ENCODE measurements at places on chromosomes 2 and 18. TPM values are rescaled to one million over a fixed set of nuclear protein-coding genes. Genes with fewer than 3 reads are reported as not detected.

DNA sequence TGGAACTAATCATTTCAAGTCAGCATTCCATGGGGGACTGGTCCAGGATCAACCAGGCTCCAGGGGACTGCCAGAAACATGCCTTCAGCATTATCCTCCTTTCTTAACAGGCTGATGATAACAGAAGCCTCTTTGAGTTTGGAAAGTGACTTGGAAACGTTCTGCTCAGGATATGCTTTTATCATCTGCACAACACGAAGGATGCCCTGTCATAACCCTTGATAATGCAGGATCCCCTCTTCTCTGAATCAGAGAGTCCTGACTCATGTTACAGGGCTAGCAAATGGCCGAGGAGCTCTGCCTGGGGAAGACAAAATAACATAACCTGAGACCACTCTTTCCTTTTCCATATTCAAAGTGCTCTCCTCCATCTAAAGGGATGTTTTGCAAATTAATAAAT is 6.7 kb downstream of the SCYGR3 start:
- no peak for ATAC-seq

DNA sequence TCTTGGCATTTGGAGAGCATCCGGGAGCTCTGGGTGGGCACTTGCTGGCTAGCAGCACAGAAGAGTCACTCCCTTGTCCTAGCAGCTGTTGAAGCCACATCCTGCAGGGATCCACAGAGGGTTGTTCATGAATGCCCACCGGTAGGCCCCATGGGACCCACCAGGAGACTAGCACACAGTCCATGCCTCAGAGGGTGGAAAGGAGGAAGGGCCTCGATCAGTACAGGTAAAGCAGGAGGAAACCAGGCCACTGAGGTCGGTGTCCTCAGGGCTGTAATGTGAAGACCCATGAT is 205.8 kb downstream of the SEPTIN10 start:
- no peak for ATAC-seq

DNA sequence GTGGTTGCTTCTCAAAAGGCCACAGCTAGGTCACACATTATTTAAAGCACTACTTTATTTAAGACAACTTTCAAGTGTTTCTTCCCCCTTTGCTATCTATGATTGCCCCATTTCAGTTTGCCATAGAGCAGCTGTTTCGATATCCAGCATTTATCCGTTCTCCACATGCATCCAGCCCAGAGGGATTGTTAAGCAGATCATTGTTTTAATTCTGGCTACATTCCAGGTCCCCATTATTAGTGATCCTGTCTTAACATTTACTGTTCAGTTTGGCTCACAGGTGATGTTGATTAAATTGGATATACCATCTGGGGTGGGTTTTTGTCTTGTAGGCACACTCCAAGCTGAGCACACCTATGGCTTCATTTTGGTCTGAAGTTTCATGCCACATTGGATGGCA is 638.7 kb downstream of the ZEB2 start:
- ATAC-seq: no peak

DNA sequence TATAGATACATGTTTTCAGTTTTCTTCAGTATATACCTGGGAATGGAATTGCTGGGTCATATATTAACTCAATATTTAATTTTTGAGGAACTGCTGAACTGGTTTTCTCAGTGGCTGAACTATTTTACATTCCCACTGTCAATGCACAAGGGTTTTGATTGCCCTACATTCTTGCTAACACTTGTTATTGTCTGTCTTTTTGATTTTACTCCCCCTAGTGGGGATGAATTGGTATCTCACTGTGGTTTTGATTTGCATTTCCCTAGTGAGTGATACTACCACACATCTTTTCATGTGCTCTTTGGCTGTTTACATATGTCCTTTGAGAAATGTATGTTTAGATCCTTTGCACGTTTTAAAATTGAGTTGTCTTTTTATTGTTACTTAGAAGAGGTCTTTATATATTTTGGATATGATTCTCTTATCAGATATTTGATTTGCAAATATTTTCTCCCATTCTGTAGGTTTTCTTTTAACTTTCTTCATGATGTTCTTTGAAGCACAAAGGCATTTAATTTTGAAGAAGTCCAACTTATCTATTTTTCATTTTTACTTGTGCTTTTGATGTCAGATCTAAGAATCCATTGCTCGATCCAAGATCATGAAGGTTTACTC is 36.2 kb downstream of the ASB1 start:
- no peak for ATAC-seq

DNA sequence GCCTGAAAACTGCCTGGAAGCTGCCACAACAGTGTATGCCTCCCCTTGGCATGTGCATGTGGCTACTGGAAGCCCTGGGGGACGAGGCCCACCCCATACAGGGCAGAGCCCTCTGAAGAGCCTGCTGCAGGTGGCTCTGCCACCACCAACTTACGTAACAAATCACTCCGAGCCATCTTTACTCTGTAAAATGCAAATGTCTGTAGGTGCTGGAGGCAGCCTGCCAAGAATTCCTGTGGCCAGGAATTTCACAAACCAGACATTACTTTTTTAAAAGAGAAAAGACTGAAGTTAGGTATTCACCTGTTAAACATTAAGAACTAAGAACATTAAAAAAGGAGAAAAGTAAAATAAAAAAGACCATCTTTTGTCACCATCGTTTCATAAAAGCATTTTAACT is 106.3 kb downstream of the GPR39 start:
- ATAC-seq: no peak

DNA sequence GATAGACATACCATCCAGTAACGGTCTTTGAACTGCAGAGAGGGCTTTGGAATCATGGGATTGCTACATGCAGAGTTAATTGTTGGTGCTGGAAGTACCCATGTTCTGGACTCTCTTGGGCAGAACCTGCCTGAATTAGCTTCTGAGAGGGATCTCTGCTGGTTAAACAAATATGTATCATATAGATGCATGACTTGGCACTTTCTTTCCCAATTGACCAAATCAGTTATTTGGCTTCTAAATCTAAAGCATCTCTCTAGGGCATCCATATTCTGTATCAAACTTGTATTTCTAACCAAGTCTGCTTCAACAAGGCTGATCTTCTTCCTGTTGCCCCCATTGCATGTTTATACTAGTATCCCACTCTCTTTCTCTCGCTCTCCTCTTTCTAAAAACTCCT is 336.7 kb upstream of the CELF4 start:
- no peak for ATAC-seq

DNA sequence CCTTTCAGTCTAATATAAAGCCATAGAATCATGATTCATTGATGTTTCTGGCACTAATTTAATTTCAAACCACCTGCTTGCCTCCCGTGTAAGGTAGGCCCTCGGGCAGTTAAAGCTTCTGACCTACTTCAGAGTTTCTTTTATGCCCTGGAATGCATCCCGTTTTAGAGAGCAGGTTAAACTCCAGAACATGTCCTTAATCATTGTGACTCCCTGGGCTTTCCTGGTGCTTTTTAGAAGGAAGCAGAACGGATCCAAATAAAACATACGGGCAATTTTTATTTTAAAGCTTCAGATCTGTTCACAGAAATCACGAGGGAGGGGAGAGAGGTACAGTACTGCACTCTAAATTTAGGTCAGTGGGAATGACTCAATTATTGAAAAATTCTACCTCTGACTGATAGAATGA is 134.8 kb downstream of the GCA start:
- no peak for ATAC-seq

DNA sequence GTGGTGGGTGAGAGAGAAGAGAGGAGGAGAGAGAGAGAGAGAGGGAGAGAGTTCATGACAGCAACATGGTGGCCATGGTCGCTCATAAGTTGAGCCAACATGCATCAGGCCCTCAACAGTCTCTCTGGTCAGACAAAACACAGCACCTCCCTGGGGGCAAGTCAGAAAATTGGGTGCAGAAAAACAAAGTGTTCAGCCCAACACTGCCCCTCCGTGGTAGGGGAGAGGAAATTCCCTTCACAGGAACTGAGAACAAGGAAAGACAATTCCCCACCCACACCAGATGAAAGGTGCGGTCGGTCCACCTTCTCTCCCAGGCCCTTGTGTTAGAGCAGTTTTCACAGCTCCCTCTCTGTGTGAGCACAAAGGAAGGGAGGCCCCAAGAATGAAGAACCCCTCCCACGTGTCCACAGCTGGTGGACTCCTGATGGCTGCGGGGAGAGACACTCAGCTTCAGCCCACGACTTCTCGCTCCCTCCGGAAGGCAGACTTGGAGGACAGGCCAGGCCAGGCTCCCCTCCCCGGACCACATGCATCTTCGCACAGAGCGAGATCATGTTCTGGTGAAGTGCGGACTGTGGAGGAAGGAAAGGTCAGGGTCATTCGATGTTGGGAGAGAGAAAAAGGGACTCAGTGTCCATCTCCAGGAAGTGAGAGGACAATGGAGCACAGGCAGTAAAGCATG is 181.7 kb downstream of the ANAPC1 start:
- no peak for ATAC-seq

- ATAC-seq: no peak
Observed at GRCh38 chr2:237171396-237171795, 85.7 kb downstream of the COPS8 start.

- ATAC-seq: no peak
Observed at GRCh38 chr18:69817335-69817940, 130.2 kb downstream of the CD226 start.

- ATAC-seq: no peak
Observed at GRCh38 chr2:147546109-147546508, 298.7 kb upstream of the ACVR2A start.

DNA sequence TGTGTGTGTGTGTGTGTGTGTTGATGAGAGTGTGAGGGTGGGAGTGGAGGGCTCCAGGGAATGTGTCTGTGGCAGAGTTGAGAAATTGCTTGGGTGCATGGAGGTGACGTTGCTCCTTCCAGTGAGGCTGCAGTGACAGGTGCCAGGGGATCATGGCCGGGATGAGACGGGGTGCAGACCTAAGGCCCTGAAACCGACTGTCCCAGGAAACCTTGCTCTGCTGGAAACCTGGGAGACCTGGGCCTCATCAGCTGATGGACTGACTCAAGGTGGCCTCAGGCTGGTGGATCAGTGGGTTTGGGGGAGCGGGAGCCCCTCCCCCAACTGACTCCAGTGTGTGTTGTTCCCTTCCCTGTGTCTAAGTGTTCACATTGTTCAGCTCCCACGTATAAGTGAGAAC is 56.6 kb downstream of the INHBB start:
- no peak for ATAC-seq

DNA sequence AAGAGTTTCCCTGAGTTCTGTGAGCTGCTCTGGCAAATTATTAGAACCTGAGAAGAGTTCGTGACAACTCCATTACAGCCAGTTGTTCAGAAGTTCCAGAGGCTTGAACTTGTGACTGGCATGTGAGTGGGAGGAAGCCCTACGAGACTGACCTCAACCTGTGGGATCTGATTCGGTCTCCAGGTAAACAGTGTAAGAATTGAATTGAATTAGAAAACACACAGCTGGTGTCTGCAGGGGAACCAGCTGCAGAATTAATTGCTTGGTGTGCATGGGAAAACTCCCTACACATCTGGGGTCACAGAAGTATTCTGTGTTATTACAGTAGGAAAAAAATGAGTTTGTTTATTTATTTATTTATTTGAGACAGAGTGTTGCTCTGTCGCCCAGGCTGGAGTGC is 14.0 kb upstream of the ITSN2 start:
- no peak for ATAC-seq

GRCh38 chr2:233813236-233814055 is 35.3 kb downstream of the MROH2A start:
- no peak for ATAC-seq

IL1F10 gene
- total RNA-seq: not detected

KCNK3 gene
- 5.6 TPM for total RNA-seq

SCYGR4 gene
- not detected for total RNA-seq

C1QL2 gene
- total RNA-seq: 0.08 TPM

CRYBA2 gene
- not detected for total RNA-seq

HRH4 gene
- total RNA-seq: 0.15 TPM

SERPINB4 gene
- not detected for total RNA-seq

HOXD3 gene
- 28.2 TPM for total RNA-seq

PROKR1 gene
- 2.5 TPM for total RNA-seq
